ENCODE measurements at places on chromosomes 7 and 10.

DNA sequence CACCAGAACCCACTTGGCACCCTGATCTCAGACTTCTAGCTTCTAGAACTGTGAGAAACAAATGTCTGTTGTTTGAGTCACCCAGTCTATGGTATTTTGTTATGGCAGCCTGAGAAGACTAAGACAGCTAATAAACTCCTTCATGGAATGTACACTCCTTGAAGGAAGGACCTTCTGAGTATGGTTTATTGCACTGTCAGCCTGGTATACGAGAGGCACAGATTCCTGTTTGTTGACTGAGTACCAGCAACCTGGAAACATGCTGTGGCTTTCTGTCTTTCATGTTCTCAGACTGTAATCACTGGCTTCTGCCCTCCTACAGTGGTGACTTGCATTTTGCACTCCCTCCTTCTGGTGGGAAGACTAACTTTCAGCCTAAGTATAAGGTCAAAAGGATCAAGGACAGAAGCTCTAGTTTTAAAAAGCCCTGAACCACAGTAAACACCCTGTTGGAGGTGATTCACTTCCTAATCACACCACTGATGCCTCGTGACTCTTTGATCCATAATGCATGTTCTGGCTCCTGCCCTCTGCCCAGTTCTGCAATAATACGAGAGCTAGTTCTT is 319.0 kb upstream of the NPSR1 start:
- DNase-seq: no peak

GRCh38 chr7:102424129-102424551 is 9.2 kb upstream of the ORAI2 start:
- DNase-seq: no peak

DNA sequence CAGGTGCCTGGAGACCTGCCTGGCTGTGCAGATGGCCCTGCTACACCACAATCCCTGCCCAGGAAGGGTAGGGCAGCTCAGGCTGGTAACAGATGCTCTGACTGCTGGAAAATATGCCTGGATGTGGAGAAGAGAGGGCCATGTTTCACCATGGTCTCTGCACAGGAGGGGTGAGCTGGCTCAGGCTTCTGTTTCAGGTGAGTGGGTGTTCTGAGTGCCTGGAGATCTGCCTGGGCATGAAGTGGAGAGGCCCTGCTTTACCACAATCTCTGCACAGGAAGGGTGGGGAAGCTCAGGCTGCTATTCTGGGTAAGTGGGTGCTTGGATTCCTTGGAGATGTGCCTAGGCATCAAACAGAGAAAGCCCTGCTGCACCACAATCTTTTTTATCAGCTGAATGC is 350.1 kb downstream of the KIF20B start:
- no peak for DNase-seq

DNA sequence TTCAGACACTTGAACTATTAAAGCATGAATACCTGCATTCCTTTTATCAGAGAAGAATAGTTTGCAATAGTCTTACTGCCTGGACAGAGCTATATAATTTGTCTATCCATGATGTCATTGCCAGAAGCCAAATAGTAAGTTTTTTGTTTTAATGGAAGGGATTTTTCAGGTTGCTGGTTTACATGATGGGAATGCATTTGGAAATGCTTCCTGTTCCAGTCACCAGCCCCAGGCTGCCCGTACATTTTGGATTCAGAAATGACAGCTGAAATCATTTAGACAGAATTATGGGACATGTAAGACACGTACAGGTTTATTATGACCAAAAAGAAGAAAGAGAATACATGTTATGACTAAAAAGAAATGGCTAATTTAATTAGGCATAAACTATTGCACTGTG is 293.1 kb downstream of the CDK14 start:
- DNase-seq: no peak

GRCh38 chr10:97659589-97659988 is 19.1 kb downstream of the PI4K2A start:
- peak; percentile 58 for DNase-seq

DNA sequence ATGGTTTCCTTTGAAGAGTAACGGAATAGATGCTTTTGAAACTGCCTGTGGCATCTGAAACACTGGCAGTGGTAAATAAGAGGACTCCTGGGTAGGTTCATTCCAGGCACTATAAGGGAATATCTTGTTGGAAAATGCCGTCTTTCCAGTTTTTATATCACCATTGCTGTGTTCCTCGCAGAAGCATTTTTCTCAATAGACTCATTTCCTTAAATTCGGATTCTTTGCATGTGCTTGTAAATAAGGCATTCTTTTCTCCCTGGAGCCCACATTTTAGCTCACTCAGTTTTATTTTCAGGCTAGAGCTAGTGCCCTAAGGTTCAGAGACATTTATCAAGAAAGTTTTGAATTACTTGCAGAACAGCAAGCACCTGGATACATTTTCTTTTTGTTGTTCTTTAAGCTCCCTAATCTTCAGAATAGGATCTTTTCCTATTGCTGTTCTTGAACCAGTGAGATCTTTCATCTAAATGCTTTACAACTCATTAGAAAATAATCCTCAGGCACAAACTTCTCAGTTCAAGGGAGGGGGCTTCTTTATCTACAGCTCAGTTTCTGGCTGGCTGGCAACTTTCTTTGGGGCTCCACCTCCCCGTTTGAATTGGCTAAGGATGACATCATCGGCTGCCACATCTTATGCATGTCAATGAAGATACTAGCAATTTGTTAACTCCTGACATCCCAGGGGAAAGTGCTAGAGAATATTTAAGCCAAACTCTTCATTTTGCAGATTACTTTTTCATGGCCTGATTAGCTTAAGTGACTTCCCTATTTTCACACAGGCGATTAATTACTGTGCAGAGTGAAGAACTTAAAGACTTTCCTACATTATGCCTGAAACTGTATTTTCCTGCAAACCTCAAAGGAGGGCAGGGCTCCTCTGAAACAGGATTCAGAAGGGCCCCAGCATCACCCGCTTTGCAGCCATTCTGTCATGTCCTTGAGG is 133.7 kb upstream of the RSU1 start:
- peak; percentile 57 for DNase-seq

DNA sequence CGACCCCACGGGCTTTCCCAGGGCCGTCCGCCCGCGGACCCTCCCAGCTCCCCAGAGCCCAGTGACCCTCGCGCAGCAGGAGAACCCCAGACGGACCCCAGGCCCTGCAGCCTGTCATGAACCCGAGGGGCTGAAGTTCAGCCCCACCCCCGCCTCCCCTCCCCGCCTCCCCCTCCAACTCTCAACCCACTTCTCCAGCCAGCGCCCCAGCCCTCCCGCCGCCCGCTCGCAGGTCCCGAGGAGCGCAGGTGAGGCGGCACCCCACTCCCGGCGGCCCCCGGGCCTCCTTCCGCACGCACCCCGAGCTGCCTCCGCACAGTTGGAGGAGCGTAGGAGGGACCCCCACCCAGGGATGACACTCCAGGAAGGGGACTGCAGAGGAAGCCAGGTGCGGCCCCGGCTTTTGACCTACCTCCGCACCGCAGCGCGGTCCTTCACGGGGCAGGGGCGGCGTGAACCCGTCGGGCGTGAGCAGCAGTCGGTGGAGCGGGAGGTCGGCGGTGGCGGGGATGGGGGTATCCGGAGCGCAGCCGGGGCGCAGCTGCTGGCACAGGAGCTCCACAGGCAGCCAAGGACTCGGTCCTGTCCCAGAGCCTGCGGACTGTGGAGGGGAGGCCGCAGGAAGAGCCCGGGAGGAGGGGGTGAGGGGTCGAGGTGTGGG is at the start of gene TMEM176A:
TMEM176A (plus strand) TSS at position 189 of the 661 bp plus-strand sequence. CDS start 782 bp downstream, outside the sequence.
- no peak for DNase-seq

DNA sequence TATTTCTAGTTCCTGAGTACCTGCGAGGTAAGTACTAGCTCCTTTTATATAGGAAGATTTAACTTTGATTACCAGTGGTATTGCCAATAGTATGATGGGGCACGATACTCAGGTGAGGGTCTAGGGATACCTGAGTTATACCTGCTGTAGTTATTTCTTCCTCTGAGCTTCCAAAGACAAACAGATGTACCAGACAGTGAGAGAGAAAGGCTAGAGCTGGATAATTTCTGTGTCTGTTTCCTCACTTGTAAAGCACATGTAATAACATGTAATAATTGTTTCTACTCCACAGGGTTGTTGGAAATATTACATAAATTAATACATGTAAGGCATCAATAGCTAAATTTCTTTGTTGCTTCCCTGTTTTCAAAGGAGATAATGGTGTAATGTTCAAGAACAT is 53.7 kb downstream of the CPED1 start:
- no peak for DNase-seq

- DNase-seq: peak; percentile 13
Measured at GRCh38 chr10:62815381-62816075, 638 bp downstream of the EGR2 start.

- no peak for DNase-seq
Measured at GRCh38 chr10:82910301-82910700, 1035.3 kb downstream of the NRG3 start.

- no peak for DNase-seq
Measured at GRCh38 chr10:128380946-128381345, 254.7 kb upstream of the MKI67 start.

DNA sequence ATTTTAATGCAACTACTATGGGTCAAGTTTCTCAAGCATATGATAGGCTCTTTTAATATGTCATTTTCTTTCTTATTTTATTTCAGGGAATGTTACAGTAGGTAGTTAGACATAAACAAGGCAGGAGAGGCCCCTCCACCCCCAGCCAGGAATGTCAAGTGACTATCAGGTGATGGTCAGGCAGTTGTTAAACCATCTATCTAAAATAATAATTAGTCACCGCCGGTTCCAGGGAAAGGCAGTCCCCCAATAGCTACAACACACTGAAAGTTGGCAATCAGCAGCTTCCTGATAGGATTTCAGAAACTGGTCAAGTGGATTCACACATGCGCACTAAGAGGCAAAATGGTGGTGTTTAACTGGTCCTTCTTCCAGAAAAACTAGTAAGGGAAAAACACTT is 9.3 kb downstream of the OLAH start:
- no peak for DNase-seq

GRCh38 chr10:11962176-11962575 is 80.4 kb downstream of the UPF2 start:
- no peak for DNase-seq

DNA sequence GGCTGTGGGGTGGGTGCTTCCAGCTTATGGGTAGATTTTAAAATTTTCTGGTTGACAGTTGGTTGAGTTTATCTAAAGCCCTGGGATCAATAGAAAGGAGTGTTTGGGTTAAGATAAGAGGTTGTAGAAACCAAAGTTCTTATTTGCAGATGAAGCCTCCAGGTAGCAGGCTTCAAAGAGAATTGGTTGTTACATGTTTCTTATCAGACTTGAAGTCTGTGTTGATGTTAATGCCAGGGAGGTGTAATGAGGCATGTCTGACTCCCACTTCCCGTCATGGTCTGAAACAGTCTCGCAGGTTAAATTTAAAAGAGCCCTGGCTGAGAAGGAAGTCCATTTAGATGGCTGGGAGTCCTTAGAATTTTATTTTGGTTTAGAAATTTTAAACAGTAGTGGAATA is 165.2 kb upstream of the TMEM72 start:
- no peak for DNase-seq

DNA sequence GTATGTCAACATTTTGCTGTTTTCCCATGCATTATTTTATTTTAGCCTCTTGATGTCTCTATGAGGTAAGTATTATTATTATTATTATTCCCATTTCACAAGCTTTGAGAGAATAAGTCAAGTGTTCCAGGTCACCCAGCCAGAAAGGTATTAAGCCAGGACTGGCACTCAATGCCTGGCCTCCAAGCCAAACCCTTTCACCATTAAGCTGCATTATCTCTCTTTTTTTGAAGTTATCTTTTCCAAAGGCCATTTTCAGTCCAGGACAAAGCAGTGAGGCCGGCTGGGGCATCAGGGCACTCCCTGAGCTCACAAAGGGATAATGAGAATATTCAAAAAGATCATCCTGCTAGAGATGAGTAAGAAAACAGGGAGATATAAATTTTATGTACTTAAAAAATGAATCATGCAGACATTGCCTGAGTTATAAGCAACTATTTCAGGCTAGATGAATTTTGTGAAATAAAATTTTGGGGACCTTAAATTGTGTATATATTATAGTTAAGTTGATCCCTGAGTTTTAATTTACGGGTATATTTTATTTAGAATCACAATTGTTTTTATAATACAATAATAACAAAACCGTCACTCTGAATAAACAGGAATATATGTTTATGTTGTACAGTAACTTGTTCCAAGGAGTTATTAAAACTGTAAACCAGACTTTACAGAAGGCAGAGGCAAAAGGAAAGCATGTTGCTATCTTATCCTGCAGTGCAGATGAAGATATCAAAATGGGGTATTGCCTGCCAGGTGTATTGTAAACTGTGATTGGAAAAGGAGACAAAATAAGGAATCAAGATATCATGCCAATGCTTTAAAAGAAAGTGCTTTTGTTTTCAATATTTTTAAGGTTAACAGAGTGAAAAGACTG is 51.3 kb upstream of the CAV2 start:
- DNase-seq: no peak

DNA sequence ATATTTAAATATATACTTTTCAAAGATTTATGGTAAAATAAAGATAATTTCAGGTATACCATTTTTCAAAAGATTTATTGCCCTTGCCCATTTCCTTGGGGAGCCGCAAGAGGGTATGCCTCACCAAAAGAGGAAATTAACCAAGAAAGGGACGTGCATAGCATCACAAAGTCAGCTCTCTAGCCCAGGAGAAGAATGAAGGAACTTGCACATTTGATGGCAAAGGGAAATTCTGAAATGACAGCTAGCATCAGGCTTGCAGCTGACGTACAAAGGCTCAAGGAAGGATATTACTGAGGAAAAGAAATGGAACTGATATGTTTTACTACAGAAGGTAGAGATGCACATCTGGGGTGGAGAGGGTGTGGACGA is 93.6 kb upstream of the RSU1 start:
- no peak for DNase-seq

DNA sequence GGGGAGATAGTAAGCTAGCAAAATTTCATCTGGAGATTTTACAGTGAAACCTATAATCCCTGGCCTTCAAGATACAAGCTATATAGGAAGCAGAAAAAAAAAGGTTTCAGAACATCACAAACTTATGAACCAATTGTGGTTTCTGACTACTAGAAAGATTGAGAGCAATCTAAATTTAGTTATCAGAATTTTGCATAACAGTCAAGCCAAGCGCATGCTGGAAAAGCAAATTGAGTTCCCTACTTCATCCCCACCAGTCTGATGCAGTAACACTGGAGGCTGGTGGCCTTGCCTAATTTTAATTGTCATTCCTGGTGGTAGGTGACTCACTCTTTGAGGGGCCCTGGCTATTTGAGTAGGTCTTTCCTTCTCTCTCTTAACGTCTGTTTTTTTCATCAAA is 46.3 kb upstream of the ELMO1 start:
- no peak for DNase-seq

DNA sequence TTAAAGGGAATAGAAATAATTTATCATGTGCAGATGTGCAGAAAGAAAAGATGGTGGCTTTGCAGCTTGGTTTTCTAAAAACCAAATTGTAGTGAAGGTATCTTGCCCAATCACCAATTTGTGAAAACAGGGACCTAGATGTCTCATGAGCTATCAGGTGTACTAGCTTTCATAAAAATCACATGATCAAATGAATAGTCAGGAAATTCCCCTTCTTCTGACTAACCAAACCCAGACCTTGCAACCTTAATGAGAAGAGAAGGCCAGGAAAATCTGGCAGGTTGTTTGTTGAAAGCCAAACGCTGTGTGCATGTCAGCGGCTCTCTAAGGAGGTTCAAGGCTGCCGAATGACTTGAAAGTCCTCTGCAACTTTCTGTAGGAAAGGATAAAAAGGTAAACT is 304.4 kb upstream of the NRP1 start:
- no peak for DNase-seq
